Body of pancreas (tissue), 4 donors: ENCODE measurements at places on chromosomes 5 and 9.

DNA sequence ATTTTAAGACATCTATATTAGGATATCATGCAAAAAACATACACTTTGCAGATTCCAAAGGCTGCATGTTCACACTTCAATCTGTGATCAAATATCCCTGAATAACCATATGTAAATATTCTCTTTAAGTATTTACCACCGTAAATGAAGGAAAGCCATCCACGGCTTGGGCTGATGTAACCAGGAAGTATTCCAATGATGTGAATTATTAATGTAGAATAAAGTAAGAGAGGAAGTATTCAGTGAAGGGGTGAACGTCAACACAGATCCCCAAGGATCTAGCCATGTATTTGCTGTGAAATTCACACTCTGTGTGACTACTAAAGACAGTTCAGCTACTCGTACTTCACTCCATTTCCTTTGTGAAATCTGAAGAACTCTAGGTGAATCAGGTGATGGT is 75.2 kb downstream of the CDH6 start:
- H3K27ac ChIP-seq, result no peak overlapping the region
- H3K4me3 ChIP-seq, result no peak overlapping the region
- no peak for DNase-seq
- no peaks in the 10 kb centered on the region for H3K27me3 ChIP-seq

DNA sequence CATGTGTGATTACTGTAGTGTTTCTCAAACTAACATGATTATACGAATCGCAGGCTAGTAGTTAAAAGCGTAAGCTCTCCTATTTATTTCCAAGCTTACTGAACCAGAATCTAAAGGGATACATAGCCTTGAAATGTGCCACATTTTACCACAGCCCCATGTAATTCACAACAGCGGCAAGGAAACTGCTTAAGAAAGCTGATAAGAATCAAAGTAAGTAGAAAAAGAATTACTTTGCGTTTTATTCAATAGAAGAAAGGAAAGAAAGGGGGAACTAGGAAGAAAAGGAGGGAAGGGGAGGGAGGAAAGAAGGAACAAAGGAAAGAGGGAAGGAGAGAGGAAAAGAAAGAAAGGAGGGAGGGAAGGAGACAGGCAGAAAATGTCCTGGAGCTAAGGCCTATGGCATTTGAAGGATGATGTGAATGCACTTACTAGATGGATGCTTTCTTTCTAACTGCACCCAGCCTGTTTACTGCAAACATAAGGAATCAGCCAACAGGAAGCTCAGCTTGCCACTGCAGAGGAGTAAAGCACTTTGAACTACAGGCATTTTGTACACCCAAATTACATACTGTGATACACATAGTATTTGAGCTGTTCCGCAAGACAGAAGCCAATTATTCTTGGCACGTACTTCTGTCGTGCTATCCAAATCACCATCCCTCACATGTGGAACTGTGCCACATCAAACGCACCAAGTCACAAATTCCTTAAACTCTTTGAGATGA is 521.7 kb downstream of the RAB3C start:
- no peaks in the 10 kb centered on the region for H3K27me3 ChIP-seq
- no peak overlapping the region for H3K27ac ChIP-seq
- no peak overlapping the region for H3K4me3 ChIP-seq
- no peak for DNase-seq
- H3K4me1 ChIP-seq, result peaks cover 4% of the 10 kb centered on the region

- H3K27me3 ChIP-seq, result no peaks in the 10 kb centered on the region
- no peaks in the 10 kb centered on the region for H3K36me3 ChIP-seq
- no peak overlapping the region for H3K4me3 ChIP-seq
Observed at GRCh38 chr5:143713047-143714003, 98.6 kb upstream of the HMHB1 start.

DNA sequence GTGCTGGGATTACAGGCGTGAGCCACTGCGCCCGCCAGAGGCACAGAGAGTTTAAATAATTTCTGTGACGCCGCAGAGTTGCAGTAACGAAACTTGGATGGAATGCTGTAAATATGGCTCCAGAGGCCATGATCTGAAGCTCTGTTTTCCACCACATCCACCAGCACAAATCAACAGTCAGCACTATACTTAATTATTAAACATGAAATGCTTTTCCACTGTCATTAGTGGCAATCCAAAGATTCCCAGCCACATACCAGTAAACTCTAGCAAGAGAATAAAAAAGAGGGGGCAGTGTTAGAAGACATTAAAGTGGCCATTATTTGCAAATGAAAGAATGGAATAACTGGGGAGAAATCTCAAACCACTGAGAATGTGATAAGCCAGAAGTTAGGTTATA is 242.5 kb downstream of the DIRAS2 start:
- no peaks in the 10 kb centered on the region for H3K27me3 ChIP-seq
- H3K4me1 ChIP-seq, result no peaks in the 10 kb centered on the region
- no peak overlapping the region for H3K27ac ChIP-seq

DNA sequence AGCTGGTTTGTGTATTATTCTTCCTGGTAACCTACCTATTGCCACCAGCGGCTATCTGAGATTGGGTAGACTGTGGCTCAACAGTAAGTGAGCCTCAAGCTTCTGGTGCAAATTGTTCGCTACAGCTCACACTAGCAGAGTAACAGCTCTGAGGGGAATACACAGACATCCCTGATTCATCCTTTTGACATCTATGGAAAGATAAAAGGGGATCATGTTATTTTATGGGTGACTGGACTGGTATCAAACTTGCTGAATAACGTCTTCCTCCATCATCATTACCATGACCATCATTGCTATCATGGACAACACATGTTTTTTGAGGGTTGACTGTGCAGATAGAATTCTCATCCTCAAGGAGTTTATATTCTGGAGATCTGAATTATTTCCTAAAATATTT is 129.6 kb downstream of the PIK3R1 start:
- no peak overlapping the region for H3K4me3 ChIP-seq
- H3K36me3 ChIP-seq, result no peaks in the 10 kb centered on the region
- H3K27ac ChIP-seq, result no peak overlapping the region
- H3K27me3 ChIP-seq, result no peaks in the 10 kb centered on the region
- H3K4me1 ChIP-seq, result peaks cover 12% of the 10 kb centered on the region

DNA sequence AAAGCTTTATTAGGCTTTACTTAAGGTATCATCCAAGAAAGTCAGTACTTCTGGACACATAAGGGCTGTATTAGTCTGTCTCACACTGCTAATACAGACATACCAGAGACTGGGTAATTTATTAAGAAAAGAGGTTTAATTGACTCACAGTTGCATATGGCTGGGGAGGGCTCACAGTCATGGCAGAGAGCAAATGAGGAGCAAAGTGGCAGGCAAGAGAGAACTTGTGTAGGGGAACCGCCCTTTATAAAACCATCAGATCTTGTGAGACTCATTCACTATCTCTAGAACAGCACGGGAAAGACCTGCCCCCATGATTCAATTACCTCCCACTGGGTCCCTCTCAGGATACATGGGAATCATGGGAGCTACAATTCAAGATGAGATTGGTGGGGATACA is 49.2 kb upstream of the SLC44A1 start:
- no peaks in the 10 kb centered on the region for H3K36me3 ChIP-seq
- H3K27ac ChIP-seq, result no peak overlapping the region
- no peak overlapping the region for H3K4me3 ChIP-seq
- no peaks in the 10 kb centered on the region for H3K27me3 ChIP-seq
- H3K4me1 ChIP-seq, result no peaks in the 10 kb centered on the region

- no peaks in the 10 kb centered on the region for H3K4me1 ChIP-seq
- no peaks in the 10 kb centered on the region for H3K27me3 ChIP-seq
- no peaks in the 10 kb centered on the region for H3K36me3 ChIP-seq
- no peak for DNase-seq
- no peak overlapping the region for H3K27ac ChIP-seq
Observed at GRCh38 chr5:125639858-125640257, 783.4 kb upstream of the GRAMD2B start.

GRCh38 chr9:88011005-88011766 is 36.9 kb upstream of the CDK20 start:
- no peaks in the 10 kb centered on the region for H3K4me1 ChIP-seq
- no peak overlapping the region for H3K27ac ChIP-seq
- no peaks in the 10 kb centered on the region for H3K36me3 ChIP-seq

- peaks cover 11% of the 10 kb centered on the region for H3K4me1 ChIP-seq
- DNase-seq, result no peak
- H3K27me3 ChIP-seq, result peaks cover 10% of the 10 kb centered on the region
- no peak overlapping the region for H3K4me3 ChIP-seq
- no peak overlapping the region for H3K27ac ChIP-seq
Observed at GRCh38 chr9:129617167-129617566, 3.7 kb downstream of the C9orf50 start.

GRCh38 chr5:9209846-9210492 is 335.9 kb downstream of the SEMA5A start:
- no peaks in the 10 kb centered on the region for H3K36me3 ChIP-seq
- H3K27ac ChIP-seq, result no peak overlapping the region
- H3K4me1 ChIP-seq, result no peaks in the 10 kb centered on the region

DNA sequence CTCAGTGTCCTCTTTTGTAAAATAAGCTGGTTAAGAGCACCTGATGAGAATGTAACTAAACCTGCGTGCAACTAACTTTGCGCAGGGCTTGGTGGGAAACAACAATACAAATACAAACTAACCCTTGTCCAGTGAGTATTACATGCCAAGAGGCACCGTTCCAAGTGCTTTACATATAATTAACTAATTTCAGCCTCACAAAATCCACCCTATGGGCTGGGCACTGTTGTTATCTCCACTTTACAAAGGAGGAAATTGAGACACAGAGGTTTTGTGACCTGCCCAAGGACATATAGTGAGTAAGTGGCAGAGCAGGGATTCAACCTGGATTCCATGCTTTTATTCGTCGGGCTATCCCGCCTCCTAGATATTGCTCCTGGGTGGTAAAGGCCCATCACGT is 26.2 kb upstream of the TNIP1 start:
- H3K36me3 ChIP-seq, result no peaks in the 10 kb centered on the region
- peak overlapping the region; percentile 77 for H3K27ac ChIP-seq
- H3K4me1 ChIP-seq, result peaks cover 63% of the 10 kb centered on the region
- H3K4me3 ChIP-seq, result no peak overlapping the region

GRCh38 chr5:135312255-135312935 is 86.6 kb downstream of the MACROH2A1 start:
- no peak overlapping the region for H3K4me3 ChIP-seq
- no peaks in the 10 kb centered on the region for H3K36me3 ChIP-seq
- H3K27ac ChIP-seq, result no peak overlapping the region
- H3K27me3 ChIP-seq, result no peaks in the 10 kb centered on the region
- no peak for DNase-seq
- H3K4me1 ChIP-seq, result no peaks in the 10 kb centered on the region

GRCh38 chr9:70303268-70303667 is 44.5 kb downstream of the SMC5 start:
- peaks cover 21% of the 10 kb centered on the region for H3K4me1 ChIP-seq

DNA sequence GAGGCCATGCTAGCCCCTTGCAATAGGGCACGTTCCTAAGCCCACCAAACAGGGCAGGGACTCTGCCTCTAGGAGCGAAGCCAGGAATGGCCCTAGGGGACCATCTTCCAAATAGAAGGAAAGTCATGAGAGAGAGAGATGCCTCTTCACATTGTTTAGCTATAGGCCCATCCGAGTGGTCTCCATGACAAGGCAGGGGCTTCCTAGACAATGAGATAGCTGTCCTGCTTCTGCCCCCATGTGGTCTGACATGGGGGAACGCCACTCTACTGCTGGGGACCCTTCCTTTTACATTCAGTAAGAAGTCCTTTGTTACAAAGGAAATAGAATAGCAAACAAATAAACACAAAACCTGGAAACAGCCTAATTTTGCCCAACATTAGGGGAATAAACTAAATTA is 17.9 kb upstream of the KIF4B start:
- no peaks in the 10 kb centered on the region for H3K36me3 ChIP-seq
- no peaks in the 10 kb centered on the region for H3K27me3 ChIP-seq
- no peak overlapping the region for H3K27ac ChIP-seq
- H3K4me1 ChIP-seq, result no peaks in the 10 kb centered on the region

GRCh38 chr5:132273631-132274030 is 16.1 kb downstream of the PDLIM4 start:
- H3K27ac ChIP-seq, result no peak overlapping the region
- DNase-seq, result no peak
- no peak overlapping the region for H3K4me3 ChIP-seq
- H3K36me3 ChIP-seq, result no peaks in the 10 kb centered on the region
- no peaks in the 10 kb centered on the region for H3K27me3 ChIP-seq
- H3K4me1 ChIP-seq, result peaks cover 10% of the 10 kb centered on the region

- H3K27ac ChIP-seq, result no peak overlapping the region
- DNase-seq, result no peak
- no peaks in the 10 kb centered on the region for H3K4me1 ChIP-seq
- no peaks in the 10 kb centered on the region for H3K27me3 ChIP-seq
Observed at GRCh38 chr5:123929055-123929474, 417.1 kb downstream of the CSNK1G3 start.

DNA sequence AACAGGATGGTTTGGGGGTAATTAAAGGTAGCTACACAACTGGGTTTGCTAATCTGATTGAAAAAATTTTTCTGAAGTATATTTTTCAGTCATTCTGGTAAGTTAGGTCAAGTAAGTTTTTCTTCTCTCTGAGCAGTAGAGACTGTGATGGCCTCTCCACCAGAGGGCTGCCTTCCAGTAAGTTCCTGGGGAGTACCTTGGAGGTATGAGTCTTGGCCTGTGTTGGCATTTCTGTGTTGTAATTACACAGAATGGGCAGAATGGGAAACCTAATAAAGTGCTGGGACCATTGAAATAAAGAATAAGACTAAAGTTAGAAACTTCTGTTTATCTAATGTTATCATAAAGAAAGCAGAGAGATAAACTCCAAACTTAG is 430.8 kb downstream of the ARHGEF28 start:
- no peaks in the 10 kb centered on the region for H3K36me3 ChIP-seq
- H3K4me1 ChIP-seq, result no peaks in the 10 kb centered on the region
- H3K27ac ChIP-seq, result no peak overlapping the region

DNA sequence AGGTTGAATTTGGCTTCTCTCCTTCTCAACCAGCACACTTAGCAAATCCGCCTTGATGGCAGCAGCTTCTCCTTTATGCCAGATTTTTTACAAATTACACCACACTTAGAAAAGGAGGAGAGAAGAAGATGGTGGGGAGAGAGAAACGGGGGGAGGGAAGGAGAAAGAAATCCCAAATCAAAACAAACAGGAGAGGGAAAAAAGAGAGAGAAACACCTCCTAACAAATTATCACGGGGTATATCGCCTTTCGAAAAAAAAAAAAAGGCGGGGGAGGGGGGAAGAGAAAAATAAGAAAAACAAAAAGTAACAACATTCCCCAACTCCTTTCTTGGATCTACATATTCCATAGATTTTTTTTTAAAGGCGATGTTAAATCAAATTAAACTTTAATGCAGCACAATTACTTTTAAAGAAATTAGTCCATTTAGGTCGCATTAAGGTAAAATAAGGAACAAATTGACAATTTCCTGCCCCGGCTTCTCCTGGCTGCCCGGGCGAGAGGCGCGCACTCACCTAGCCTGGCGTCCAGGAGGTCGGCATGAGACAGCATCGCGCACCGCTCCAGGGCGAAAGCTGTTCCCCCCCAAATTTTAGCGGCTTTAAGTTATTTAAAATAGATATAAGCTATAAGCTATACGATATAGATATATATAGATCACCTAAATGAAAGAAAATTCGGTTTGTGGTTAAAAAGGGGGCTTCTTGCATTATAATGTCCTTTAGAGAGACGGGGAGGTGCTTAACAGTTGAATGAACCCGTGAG is at the start of gene OTP:
Gene OTP (minus strand): TSS at position 716 of the 765 bp plus-strand sequence. CDS start 164 bp downstream, at position 552.
- no peak for DNase-seq
- peaks cover 87% of the 10 kb centered on the region for H3K27me3 ChIP-seq
- H3K4me3 ChIP-seq, result no peak within 1 kb of the TSS
- H3K36me3 ChIP-seq, result no peaks in the 10 kb centered on the region
- H3K27ac ChIP-seq, result no peak within 1 kb of the TSS
- peaks cover 14% of the 10 kb centered on the region for H3K4me1 ChIP-seq
